ENCODE measurements at places on chromosomes 11 and 22.
A peak's percentile ranks its signal among the peaks of the same experiment; 100 is the strongest.

DNA sequence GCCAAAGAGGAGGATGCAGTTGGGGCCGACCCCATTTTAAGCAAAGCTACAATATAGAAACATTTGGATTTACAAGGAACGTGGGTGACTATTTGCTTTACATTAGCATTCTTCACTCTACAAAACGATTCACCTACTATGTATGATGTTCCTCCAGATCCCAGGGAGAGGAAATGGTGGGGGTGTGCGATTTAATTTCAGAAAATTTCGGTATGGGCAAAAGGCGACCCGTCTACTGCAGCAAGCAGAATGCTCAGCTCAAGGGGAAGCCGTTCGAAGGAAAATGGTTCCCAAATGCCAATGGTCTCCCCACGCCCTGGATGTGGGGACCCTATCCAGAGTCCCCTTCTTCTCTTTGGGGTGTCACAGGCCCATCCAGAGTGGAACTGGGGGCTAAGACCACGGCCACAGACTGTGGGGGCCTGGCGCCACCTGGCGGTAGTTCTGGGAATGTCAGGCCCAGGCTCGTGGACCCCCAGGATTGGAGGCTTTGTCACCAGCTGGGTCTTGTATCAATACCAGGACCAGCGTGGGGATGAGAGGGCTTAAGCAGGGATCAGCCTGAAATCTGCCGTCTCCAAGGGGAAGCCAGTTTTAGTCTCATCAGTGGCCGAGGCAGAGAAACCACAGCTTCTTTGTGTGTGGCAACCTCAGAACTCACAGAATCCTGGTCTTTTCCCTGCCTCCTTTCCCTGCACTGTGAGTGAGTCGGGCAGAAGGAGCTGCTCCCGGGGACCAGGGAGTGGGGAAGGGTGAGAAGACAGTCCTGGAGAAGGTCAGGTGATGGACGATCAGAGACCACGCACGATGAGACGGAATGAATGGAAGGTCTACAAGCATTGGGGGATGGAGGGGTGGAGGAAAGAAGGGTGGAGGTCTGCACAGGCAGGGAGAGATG is 8.4 kb downstream of the LRRC10B start:
- DNase-seq = peak; percentile 23

GRCh38 chr11:44614281-44614775 is 48.9 kb downstream of the CD82 start:
- no peak for DNase-seq

- DNase-seq = no peak
These were observed 117.2 kb upstream of the TIMP3 start for GRCh38 chr22:32684148-32684821.

DNA sequence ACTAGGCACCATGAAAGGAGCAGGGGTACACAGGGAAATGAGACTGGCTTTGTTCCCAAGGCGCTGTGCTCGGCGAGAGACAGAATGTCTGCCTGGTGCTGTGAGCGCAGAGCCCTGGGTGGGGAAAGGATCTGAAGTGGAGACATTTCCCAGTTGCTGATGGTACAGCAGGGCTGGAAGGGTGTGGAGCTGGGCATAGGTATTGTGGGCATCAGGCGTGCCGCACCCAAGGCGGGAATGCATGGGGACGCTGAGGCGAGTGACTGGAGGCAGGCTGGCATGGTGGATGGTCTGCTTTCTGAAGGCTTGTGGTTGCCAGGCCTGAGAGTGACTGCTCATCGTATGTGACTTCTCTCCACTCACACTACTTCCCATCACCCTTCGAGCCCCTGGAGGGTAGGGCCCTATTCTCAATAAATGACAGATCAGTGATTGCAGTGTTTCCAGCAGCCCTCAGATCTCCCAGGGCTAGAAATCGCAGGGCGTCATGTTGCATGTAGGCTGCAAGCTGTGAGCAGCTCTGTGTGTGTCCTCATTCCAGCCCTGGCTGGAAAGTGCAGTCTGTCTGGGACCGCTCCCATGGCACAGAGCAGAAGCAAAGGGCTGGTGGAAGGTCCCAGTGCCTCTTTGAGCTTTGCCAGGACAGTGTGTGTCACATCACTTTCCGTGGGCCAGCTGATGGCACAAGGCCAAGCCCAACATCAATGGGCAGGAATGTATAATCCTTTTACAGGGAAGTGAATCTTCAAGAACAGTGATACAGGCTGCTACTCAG is 67.7 kb downstream of the TBC1D22A start:
- DNase-seq = peak; percentile 94

All from fibroblast of skin of scalp (primary cell).